Activated CD4-positive, alpha-beta T cell treated with anti-CD3 and anti-CD28 coated beads, Interleukin-2, amount 10 ng/mL, durations not matched to agents 7 days and 5 days (primary cell): ENCODE measurements at places on chromosomes 5 and 9. TPM values are rescaled to one million over a fixed set of nuclear protein-coding genes. Genes with fewer than 3 reads are reported as not detected.

- no peak for DNase-seq
- H3K27ac ChIP-seq: no peak overlapping the region
- H3K4me1 ChIP-seq: peaks cover 8% of the 10 kb centered on the region
- H3K36me3 ChIP-seq: no peaks in the 10 kb centered on the region
- H3K4me3 ChIP-seq: no peak overlapping the region
- H3K27me3 ChIP-seq: no peaks in the 10 kb centered on the region
These were observed 19.8 kb downstream of the NACC2 start for GRCh38 chr9:136075134-136075841.

DNA sequence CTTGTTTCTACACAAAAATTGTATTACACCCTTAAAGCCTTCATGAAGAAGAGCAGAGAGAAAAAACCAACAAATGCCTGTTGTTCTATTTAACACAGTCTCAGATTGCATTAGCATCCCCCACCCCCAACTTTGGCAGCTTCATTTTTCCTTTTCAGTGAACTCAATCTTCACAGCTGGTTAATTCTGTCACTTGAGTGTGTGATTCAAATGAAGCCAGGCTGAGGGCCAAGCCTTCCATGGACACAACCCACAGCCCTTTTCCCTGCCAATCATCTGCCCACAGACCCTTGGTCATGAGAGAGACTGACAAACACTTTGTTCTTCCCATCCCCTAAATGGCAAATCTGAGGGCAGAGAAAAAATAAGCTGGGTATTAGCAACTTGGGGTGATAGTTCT lies 217.5 kb upstream of the NMUR2 start:
- H3K27me3 ChIP-seq: no peaks in the 10 kb centered on the region
- no peak overlapping the region for H3K4me3 ChIP-seq
- H3K27ac ChIP-seq: no peak overlapping the region
- no peaks in the 10 kb centered on the region for H3K4me1 ChIP-seq
- no peak for DNase-seq

- H3K36me3 ChIP-seq: no peaks in the 10 kb centered on the region
- no peak for DNase-seq
- H3K27ac ChIP-seq: no peak overlapping the region
- peaks cover 2% of the 10 kb centered on the region for H3K27me3 ChIP-seq
- no peaks in the 10 kb centered on the region for H3K4me1 ChIP-seq
These were observed 31.8 kb upstream of the RXRA start for GRCh38 chr9:134294153-134295071.

GRCh38 chr9:90285946-90286345 lies 356.7 kb downstream of the DIRAS2 start:
- no peak for DNase-seq
- H3K36me3 ChIP-seq: no peaks in the 10 kb centered on the region
- H3K27ac ChIP-seq: no peak overlapping the region
- peaks cover 3% of the 10 kb centered on the region for H3K4me1 ChIP-seq
- H3K27me3 ChIP-seq: peaks cover 20% of the 10 kb centered on the region
- no peak overlapping the region for H3K4me3 ChIP-seq

CMYA5 gene
- 0.20 TPM for total RNA-seq

DNA sequence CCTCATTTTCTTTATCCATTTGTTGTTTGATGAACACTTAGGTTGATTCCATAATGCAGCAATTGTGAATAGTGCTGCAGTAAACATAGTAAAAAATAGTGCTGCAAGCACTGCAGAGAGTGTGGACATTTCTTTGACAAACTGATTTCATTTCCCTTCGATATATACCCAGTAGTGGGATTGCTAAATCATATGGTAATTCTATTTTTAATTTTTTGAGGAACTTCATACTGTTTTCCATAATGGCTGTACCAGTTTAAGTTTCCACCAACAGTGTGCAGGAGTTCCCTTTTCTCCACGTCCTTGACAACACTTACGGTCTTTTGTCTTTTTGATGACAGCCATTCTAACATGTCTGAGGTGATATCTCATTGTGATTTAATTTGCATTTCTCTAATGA lies 138.2 kb upstream of the PLPPR1 start:
- H3K36me3 ChIP-seq: no peaks in the 10 kb centered on the region
- no peak for DNase-seq
- no peak overlapping the region for H3K4me3 ChIP-seq
- H3K27ac ChIP-seq: no peak overlapping the region
- no peaks in the 10 kb centered on the region for H3K27me3 ChIP-seq
- H3K4me1 ChIP-seq: no peaks in the 10 kb centered on the region

GRCh38 chr5:169971780-169972179 lies 8.5 kb downstream of the INSYN2B start:
- no peak for DNase-seq
- no peak overlapping the region for H3K4me3 ChIP-seq
- H3K27me3 ChIP-seq: no peaks in the 10 kb centered on the region
- no peaks in the 10 kb centered on the region for H3K36me3 ChIP-seq
- H3K4me1 ChIP-seq: no peaks in the 10 kb centered on the region

TAF11L12 gene
- not detected for total RNA-seq

DNA sequence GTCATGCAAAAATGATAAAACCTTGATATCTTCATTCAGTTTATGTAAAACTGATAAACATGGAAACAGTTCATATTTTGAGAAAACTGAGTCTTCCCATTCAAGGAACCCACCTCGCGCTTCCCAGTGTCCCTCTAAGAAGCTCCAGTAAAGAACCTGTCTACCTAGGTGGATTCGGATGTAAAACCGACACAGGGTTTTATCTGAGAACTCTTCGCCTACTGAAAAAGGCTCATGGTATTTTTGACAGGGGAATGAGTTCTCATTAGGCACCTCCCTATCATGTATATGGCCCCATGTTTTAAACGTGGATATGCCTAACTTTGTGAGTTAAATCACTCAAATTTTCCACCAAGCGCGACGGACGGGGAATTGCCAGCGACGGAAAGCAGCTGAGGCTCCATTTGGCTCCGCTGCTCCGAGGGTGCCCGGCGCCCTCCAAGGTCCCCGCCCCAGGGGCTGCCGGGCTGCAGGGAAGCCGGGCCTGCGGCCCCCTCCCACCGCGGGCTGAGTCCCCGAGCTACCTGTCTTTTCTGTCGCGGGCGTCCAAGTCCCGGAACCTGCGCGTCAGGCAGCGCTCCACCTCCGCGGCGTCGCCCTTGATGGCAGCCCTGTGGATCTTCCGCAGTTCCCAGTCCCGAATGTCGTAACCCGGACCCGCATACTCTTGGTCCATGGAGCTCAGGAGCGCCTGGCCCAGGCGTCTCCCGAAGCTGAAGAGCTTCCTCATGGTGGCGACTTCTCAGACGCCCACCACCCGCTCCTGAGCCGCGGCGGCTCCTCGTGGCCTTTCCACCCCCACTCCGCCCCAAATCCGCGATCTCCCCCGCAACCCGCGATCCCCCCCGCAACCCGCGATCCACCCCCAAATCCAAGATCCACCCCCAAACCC lies 594 bp downstream of the ANKRD18A start:
- peaks cover 12% of the 10 kb centered on the region for H3K4me1 ChIP-seq
- DNase-seq: no peak
- peaks cover 45% of the 10 kb centered on the region for H3K27me3 ChIP-seq
- no peaks in the 10 kb centered on the region for H3K36me3 ChIP-seq
- H3K4me3 ChIP-seq: peak overlapping the region; percentile 76

DNA sequence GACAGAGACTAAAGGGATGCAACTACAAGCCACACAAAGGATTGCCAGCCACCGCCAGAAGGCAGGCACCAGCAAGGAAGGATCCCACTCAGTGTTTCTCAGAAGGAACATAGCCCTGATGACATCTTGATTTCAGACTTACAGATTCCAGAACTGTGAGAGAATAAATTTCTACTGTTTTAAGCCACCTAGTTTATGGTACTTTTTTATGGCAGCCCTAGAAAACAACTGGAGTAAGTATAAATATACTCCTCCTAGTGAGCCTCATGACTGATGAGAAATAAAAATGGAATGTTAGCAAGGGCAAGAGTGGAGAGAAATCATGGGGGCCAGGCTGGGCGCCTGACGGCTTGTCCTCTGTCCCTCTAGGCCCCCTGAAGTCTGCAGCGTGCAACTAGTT lies 307.3 kb downstream of the PIK3R1 start:
- H3K4me1 ChIP-seq: no peaks in the 10 kb centered on the region
- no peak overlapping the region for H3K27ac ChIP-seq
- H3K4me3 ChIP-seq: no peak overlapping the region
- no peaks in the 10 kb centered on the region for H3K27me3 ChIP-seq

DNA sequence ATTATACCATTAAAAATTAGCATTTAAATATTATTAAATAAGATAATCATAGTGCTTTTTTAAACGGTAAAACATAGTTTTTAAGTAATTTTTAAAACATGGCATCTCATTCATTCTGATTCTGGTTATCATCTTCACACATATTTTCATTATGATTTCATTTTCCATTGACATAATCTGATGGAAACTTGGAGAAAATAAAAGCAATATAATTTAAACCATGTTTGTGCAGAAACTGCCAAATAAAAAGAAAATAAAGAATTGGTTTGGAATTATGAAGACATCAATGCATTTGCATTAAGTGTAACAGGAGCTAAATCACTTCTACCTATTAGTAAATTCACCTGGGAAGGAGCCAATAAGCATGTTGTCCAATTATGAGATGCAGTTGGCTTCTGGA lies 490.1 kb upstream of the CD180 start:
- no peak overlapping the region for H3K27ac ChIP-seq
- H3K27me3 ChIP-seq: peaks cover 2% of the 10 kb centered on the region

SLC1A1 gene
- total RNA-seq: not detected

DNA sequence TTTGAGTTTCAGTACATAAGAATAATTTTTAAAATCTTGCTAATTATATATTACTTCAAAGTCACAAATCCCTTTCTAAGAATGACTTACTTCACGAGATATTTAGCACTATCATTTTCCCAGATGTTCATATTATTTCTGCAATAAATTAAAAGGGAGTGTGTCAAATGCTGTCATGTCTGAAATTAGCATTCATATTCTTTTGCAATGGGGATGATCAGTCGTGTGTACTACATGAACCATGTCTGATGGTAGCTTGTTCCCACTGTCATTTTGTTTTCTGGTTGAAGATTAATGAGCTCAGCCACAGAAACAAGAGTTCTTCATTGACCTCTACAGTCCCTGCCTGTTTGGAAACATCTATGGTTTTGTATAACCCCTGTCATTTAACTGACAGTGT lies 30.1 kb downstream of the OTULINL start:
- H3K27ac ChIP-seq: no peak overlapping the region
- H3K4me1 ChIP-seq: peaks cover 7% of the 10 kb centered on the region
- no peaks in the 10 kb centered on the region for H3K27me3 ChIP-seq
- peaks cover 65% of the 10 kb centered on the region for H3K36me3 ChIP-seq
- DNase-seq: no peak

GPR21 gene
- total RNA-seq: 0.94 TPM

- no peaks in the 10 kb centered on the region for H3K27me3 ChIP-seq
- H3K4me1 ChIP-seq: no peaks in the 10 kb centered on the region
- no peaks in the 10 kb centered on the region for H3K36me3 ChIP-seq
These were observed 189.8 kb upstream of the TRIM32 start for GRCh38 chr9:116497095-116497890.

DNA sequence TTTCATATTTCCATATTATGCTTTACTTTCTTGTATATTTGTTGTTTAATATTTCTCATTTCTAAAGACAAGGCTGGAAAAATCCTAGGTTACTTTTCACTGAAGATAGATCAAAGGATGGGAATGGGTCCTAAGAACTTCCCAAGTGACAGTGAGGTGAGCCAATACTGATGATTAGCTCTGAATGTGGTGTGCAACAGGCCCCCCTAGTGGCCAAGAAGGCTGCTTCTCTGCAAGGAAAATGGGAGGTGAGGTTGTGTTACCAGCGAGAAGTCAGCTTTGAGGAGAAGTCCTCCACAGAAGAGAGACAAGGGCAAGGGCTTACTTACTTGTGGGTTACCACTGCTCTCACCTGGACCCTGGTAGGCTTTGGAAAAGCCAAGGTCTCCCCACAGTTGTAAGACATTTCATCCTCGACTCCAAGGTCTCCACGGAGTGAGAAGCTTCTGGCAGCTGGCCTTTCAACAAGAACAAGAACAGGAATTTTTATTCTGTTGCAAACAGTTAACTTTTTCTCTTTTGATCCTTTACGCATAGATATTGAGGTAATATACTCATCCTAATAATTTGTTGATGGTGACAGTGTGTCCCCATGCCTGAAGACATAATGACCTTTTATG lies 69.9 kb downstream of the MAMDC2 start:
- H3K4me3 ChIP-seq: no peak overlapping the region
- DNase-seq: peak; percentile 28
- no peaks in the 10 kb centered on the region for H3K36me3 ChIP-seq
- no peak overlapping the region for H3K27ac ChIP-seq
- H3K27me3 ChIP-seq: peaks cover 11% of the 10 kb centered on the region
